Activated T-helper 1 cell treated with anti-CD3 and anti-CD28 coated beads, Interleukin-2, amount 50 U/mL, for 16 hours (primary cell): ENCODE measurements at places on chromosomes 3 and 15.

DNA sequence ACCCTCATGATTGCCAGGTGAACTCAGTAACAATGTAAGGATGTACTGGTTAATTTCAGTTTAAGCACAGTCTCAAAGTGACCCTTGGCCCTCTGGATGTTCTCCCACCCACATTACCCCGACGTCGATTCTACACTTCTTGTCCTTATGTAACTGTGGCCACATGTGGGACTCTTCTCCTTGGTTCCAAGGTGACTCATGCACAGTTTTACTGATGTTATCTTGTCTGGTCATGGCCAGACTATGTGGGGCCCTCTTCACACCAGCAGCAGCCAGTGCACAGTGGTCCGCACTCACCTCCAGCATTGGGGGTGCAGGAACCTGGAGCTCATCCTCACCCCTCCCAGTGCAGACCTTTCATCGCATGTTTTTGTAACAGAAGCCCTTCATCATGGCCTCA is 519.4 kb downstream of the OCA2 start:
- DNase-seq = no peak

DNA sequence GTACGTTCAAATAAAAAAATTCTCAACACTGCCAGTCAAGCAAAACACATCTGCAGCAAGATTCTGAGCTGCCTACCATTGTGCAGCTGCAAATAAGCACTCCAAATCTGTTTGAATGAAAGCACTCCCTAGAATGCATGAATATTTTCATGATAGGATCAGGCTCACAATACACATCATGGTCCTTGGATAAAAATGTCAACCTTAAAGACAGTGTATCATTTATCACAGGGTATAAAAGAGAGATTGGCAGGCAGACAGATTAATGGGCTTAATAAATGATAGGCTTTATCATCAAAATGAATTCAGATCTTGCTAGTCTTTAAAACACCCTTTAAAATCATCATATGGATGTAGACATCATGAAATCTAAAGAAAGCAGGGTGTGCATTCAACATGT is 9.2 kb downstream of the RYR3 start:
- no peak for DNase-seq

DNA sequence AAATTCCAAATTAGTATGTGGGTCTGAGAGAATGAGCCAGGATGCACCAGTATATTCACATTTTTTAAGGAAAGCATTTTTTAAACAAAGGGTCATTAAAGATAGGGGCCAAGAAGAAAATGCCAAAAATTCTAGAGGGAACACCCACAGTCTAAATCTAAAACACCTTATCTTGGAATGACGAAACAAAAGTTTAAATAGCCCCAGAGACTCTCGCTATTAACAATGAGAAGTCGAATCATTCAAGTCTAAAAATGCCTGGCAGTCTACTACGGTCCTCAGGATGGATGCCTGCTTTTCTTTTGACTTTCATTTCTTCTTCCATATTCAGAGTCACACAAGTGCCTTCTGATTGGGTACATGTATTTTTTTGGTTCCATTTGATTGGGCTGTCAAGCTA is 66.3 kb downstream of the SSUH2 start:
- no peak for DNase-seq

GRCh38 chr3:174495928-174496327 is 363.2 kb upstream of the NAALADL2 start:
- no peak for DNase-seq

DNA sequence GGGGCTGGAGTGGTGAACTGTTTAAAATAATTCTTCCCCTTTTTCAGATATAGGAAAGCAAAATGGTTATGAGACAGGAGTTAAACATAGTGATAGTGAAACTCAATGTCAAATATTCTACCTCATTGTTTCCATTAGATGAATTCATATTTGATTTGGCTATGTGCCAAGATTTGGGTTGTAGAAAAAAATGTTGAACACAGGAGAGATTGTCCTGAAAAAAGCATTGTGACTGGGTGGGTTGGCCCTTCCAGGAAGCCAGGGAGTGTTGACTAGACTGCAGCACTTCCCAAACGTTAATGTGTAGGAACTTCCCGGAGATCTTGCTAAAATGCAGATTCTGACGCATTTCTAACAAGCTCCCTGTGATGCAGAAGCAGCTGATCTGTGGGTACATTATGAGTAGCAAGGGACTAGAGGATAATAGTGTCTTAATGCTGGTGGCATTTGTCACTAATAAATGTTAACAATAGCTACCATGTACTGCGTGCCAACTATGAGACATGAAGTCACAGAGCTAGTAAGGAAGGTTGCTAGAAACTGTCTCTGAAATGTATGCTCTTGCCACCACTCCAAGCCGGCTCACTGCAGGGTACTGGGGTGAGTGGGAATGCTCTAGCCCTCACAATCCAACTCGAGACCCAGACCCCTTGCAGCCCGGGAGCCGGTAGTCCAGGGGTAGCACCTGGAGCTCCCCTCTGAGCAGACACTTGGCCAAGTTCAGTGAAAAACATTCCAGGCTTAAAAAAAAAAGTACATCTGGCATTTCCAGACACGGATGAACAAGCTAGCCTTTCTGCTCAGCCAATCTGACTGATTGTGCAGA is 120.6 kb downstream of the CD47 start:
- DNase-seq = no peak

DNA sequence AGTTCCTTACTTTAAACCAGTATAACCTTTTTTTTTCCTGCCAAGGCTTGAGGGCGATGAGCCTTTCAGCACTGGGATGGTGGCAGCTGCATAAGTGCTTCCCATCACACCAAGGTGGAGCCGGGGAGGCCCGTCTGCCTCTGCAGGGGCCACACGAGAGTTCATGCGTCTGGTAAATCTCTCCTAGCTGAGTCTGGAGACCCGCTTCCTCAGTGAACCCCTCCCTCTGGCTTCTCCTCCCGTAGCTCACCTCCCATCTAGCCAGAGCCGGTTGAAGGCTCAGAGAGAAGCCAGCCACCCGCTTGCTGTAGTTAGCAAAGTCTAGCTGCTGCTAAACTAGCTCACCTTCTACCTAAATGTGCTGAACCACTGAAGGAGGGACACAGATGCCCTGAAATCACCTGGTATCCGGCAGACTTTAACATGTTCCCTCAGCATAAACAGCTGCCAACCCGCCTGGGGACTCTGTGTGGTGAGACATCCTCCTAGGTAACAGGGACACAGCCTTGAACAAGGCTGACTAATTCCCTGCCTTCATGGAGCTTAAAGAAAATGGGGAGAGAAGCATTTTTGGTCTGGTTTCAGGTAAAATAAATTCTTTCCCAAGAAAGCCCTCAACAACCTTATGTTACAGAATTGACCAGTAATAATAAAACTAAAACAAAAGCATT is 42.9 kb downstream of the RLBP1 start:
- DNase-seq = no peak

- no peak for DNase-seq
Measured at GRCh38 chr3:146974001-146974400, 368.9 kb upstream of the PLSCR5 start.

GRCh38 chr3:126320517-126321293 is 36.5 kb downstream of the KLF15 start:
- no peak for DNase-seq

- peak; percentile 11 for DNase-seq
Measured at GRCh38 chr3:44685128-44685800, 27.2 kb upstream of the ZNF502 start.

DNA sequence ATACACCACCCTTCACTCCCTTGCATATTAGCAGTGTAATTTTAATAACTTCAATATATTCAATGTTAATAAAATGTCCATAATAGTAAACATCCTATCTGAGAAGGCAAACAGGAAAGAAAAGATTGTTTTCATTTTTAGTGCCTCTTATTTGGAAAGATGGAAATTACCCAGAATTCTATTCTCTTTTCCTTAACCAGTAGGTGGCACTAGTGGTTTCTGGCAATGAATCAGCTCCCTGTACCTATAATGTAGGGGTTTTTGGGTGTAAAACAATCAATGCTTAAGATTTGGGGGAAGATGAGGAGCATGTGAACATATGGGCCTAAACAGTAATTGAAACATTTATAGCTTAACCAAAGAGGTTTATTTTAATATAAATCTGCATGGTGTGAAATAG is 5.7 kb upstream of the SEMA6D start:
- no peak for DNase-seq

- no peak for DNase-seq
Measured at GRCh38 chr3:138873471-138874278, 38.9 kb upstream of the PIK3CB start.

DNA sequence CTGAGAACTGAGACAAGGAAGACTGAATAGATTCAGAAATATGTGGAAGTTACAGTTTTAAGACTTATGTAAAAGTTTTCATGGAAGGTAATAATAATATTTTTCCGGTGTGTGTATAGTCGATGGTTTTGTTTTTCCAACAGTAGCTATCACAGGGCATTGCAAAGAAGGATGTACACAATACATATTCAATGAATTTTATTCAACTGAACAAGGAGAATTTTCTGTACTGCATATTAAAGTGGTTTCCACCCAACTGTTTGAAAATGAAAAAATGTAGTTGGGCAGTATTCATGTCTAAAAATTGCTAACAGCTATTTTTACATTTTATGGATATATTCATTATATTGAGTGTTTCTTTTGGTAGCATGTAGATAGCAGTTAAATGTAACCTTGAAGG is 350.3 kb upstream of the ATP10A start:
- DNase-seq = no peak

GRCh38 chr3:12143949-12144504 is 14.7 kb downstream of the TIMP4 start:
- no peak for DNase-seq

GRCh38 chr3:54322354-54322753 is 200.0 kb downstream of the CACNA2D3 start:
- no peak for DNase-seq

DNA sequence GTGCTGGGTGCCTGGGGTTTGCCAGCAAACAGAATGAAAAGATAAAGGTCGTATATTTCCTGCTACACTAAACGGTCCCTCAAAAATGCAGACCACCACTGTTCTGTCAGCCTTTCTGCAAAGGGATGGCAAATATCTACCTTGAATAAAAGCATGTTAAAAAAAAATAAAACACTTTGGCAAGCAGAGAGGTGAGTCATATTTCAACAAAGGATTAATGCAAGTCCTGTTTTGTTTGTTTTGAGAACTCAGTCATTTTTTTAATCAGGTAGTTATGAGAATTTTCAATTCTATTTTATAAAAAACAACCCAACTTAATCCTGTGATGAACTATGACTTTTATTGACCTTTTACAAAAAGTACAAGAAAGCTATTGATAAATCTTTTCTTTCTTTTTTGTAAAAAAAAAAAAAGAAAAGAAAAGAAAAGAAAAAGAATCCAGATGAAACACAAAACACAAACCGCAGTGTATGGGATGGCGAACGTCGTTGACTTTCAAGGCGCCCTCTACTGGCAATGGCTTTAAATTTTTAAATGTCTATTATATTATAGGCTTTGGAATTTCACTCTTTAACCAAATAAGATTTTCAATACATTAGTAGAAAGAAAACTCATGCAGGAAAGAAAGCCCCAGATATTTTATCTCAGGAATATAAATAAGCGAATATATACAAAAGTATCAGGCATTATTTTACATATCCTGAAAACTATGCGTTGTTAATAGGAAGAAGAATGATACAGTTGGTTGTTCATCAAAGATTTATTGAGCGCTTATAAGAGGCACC is 87.8 kb downstream of the NCEH1 start:
- DNase-seq = no peak

DNA sequence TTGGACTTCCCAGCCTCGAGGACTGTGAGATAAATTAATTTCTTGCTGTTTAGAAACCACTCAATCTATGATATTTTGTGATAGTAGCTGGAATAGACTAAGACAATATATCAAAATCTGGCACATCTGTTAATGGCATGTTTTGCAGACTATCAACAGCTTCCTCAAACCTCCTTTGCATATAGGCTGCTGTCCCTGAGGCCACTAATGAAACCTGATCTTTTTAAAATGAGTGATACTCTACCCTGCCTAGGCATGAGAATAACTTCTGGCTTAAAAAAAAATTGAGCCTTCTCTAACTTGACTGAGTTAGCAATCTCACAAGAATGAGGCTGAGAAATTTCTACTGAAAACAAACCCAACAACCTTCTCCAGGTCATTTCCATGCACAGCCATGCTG is 176.0 kb upstream of the CRBN start:
- no peak for DNase-seq

DNA sequence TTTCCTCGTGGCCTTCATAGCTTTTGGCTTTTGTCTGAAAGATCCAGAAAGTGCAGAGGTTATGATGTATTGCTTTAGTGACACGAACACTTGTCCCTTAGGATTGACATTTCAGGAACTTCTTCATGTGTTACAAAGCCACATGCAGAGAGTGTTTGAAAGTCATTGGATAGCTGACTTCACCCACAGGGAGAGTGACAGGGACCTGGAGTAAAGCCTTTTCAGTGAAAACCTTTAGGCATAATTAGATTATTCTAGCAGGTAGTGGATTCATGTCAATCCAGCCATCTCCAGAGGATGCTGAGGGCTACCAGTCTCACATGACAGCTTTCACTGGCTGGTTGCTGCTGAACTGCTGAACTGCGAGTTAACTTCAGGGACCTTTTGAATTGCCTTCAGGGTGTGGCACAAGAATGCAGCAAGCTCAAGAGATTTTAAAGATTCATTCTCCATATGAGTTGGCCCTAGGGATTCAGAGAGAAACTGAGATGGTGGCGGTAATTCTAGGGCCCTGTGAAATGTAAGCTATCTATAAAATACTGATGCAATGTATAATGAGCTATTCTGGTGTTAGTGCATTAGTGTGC is 267.0 kb upstream of the GOLIM4 start:
- DNase-seq = no peak

DNA sequence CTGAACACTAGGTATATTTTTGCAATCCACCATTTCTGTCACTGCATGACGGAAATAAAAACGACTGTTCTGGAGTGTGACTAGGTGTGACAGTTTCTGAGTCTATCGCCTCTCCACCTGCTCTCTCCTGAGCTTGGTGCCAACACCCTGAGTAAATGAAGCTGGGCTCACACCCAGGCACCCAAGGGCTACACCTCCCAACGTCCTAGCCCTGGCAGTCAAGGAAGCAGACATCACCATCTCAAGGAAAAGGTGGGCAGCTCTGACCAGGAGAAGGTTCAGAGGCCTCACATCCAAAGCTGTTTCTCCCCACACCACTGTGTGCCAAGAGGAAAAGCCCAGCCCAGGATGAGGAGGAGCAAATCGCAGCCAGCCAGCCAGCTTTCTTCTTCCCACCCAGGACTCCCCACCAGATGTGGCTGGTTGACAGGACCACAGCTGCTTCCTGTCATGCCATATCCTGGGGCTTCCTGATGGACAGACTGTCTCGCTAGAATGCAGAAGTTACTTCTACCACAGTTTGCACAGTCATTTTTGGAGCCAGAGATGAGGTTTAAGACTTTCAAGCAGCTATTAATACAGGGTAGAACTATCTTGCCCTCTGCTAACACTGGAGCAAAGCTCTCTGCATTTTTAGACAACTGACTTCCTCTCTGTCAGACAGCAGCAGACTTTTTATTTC is 3.3 kb downstream of the SCAMP2 start:
- DNase-seq = no peak

- DNase-seq = no peak
Measured at GRCh38 chr15:39880718-39881387, 39.2 kb downstream of the GPR176 start.

DNA sequence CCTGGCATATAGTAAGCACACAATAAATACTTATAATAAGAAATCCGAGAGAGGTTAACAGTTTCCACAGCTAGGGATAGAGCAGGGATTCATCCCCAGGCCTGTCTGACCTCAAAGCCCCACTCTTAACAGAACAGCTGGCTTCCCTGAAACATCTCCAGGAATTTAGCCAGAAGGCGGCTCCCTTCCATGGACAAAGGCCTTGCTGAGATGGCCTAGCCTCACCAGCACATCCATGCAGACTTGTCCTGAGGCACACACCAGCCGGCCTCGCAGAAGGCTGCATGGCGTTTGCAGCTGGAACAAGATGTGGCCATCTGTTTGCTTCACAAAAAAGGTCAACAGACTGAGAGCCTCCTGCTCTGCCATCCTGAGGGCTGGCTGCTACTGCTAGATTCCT is 245.4 kb downstream of the SLCO3A1 start:
- DNase-seq = no peak
